ENCODE measurements at places on chromosomes 7 and 10. TPM values are rescaled to one million over a fixed set of nuclear protein-coding genes. Genes with fewer than 3 reads are reported as not detected.

The CASTOR2 gene
- 11.8 TPM for polyA plus RNA-seq

The BTBD16 gene
- polyA plus RNA-seq: 0.96 TPM

The GIGYF1 gene
- 52.7 TPM for polyA plus RNA-seq

The SLC18A3 gene
- polyA plus RNA-seq: not detected

The TACC2 gene
- polyA plus RNA-seq: 55.7 TPM

The ST7 gene
- polyA plus RNA-seq: 26.3 TPM

The GPR158 gene
- 0.20 TPM for polyA plus RNA-seq

The ZDHHC16 gene
- 40.5 TPM for polyA plus RNA-seq

The WDR86 gene
- polyA plus RNA-seq: 49.6 TPM

The KMT2E gene
- polyA plus RNA-seq: 69.9 TPM

The FFAR4 gene
- polyA plus RNA-seq: 0.03 TPM

Measured in renal pelvis (tissue), 12 donors.